ENCODE measurements at places on chromosomes 7 and 10.
A peak's percentile ranks its signal among the peaks of the same experiment; 100 is the strongest.

DNA sequence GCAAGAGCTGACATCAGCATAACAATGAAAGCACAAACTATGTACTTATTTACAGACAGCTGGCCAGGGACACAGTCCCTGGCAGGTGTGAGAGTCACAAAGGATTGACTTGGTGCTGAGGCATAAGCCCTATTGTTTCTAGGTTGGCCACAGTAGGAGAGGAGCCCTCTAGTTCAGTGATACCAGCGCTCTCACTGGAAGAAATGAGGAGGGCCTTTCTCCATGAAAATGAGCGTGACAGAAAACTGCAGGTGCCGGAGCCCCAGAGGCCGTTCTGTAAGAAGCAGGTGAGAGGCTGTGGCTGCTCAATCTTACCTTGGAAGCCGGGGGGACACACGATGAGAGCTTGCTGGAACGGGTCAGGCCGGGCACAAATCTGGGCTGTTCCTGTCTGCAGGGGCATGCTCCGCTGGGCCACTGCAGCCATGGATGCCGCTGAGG is 90.5 kb downstream of the CLEC2L start:
- DNase-seq: no peak

DNA sequence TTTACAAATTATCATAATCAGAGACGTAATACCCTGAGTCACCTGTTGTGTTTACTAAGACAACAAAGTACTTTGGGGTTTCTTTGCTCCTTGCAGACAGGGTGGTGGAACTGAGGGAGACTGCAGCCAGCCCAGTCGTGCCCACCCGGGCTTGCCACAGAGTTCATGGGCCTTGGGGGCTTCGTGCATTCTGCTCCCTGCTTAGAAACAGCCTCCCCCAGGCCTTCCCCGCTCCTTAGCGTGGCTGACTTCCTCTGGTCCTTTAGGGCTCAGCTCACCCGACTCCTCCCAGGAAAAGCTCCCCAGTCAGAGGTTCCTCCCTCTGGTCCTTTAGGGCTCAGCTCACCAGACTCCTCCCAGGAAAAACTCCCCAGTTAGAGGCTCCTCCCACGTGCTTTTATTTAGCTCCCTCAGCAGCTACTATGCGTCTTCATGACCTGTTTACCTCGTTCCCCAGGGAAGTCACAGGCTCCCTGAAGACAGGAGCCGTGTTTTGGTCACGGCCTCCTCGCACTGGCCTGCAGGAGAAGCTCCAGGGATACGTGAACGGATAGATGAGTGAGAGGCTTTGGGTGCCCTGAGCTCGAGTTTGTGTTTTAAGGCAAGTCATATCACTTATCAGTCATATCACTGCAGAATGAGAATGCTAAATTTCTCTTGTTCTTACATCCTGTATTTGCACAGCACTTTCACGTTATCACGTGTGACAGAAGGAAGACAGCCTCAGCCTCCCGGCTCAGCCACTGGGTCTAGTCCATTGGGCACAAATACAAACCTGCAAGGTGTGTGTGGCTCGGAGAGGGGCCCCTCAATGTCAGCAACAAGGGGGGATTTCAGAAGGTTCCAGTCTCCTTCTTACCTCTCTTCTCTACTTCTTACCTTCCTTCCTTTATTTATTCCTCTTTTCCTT is 52.7 kb upstream of the VIPR2 start:
- peak; percentile 39 for DNase-seq

DNA sequence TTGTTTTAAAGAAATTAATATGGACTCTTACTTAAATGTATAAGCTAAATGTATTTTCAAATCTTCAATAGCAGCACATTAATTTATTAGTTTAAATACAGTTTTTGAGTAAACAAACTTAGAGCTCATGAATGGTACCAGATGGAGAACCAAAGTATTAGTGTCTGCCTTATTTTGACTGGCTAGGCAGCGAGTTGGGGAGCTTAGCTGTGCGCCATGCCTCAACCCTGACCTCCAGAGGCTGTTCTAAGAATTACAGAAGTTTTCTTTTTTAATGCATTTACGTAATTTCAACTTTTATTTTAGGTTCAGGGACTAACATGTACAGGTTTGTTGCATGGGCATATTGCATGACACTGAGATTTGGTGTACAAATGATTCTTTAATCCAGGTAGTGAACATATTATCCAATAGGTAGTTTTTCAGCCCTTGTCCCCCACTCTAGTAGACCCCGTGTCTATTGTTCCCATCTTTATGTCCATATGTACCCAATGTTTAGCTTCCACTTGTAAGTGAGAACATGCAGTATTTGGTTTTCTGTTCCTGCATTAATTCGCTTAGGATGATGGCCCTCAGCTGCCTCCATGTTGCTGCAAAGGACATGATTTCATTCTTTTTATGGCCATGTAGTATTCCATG is 166.8 kb downstream of the IQUB start:
- DNase-seq: peak; percentile 0

- DNase-seq: no peak
These were observed 345.0 kb downstream of the SEMA3D start for GRCh38 chr7:84841809-84842208.

GRCh38 chr10:63069318-63069717 is 63.8 kb upstream of the NRBF2 start:
- DNase-seq: no peak

DNA sequence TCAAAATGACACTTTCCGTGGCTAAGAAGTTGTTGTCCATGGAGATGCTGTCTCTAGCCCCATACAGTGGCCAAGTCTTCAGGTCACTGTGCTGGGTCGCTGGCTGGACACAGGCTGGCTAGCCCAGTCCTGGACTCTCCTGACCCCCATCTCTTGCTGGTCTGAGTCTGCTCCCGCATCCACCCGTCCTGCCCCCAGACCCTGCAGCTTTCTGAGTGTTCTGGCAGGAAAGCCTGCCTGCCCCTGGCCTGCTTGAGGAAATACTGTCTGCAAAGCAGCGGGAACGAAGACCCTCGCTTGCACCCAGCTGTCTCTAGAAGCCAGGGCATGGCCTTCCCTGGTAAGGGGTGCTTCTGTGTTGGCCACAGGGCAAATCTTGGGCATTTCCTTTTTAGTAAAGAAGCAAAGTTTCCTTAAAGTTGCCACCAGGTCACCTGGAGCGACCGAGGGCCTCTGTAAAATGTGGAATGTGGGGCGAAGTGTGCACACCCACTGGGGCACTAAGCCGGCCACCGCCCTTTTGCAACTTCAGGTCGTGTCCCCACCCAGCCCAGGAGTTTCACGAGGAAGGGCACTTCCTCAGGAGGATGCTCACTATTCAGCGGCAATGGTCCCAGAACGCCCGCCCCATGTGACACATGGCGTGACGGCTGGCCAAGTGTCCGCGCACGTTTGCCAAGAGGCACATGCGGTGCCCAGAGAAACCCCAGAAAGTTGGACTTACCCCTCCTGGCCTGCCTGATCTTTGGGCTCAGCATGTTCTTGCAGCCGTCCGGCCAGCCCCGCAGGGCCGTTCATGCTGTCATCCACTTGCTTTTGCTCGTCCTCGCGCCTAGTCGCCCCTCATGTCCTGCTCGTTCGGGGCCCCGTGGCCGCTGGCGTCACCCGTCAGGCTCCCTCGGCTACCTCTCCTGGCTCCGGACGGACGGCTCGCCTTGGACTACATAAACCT is 558 bp downstream of the ARHGAP22 start:
- DNase-seq: no peak

DNA sequence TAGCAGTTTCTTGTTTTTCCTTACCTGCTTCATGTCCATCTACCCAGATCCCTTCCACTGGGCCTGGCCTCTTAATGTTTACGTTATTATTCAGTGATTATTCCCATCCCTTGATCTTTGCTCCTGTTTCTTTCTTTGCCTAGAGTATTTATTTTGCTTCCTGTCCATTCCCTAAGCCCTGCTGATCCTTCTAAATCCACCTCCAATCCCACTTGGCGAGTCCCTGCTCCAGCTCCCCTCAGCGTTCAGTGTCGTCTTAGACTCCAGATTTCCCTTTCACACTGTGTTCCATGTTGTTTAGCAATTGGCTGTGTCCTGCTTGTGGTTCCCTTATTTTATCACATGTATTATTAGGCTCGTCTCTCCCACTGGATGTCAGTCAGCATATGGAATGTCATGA is 7.3 kb downstream of the PPP2R2D start:
- DNase-seq: no peak

- DNase-seq: no peak
These were observed 15.8 kb downstream of the PDCD4 start for GRCh38 chr10:110887560-110887959.

DNA sequence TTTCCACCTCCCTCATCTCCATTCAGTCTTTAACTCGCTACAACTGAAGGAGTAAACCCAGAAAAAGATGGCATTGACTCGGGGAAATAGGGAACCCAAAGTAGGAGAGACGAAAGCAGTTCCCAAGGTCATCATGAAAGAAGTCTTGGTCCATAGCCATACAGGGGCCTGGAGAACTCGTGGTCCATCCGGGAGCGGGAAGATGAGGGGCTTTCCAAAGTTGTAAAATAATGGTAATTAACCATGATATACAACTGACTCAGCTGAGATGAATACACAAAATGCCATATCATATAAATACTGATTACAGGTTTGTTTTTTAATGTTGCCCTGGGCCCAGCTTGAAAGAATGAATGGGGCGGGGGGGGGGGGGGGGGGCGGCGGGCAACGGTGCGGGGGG is 32.3 kb downstream of the RBM17 start:
- no peak for DNase-seq

DNA sequence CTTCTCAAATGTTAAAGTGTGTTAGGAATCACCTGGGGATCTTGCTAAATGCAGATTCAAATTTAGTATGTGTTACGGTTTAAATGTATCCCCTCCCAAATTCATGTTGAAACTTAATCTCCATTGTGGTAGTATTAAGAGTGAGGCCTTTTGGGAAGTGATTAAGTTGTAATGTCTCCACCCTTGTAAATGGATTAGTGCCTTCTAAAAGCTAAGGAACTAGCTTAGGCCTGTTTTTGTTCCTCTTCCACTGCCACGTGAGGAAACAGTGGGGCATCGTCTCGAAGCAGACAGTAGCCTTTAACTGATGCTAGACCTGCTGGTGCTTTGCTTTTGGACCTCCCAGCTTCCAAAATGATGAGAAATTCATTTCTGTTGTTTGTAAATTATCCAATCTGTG is 52.3 kb upstream of the SEMA3D start:
- no peak for DNase-seq

- DNase-seq: no peak
These were observed 144.1 kb downstream of the NRP1 start for GRCh38 chr10:33190406-33190805.

DNA sequence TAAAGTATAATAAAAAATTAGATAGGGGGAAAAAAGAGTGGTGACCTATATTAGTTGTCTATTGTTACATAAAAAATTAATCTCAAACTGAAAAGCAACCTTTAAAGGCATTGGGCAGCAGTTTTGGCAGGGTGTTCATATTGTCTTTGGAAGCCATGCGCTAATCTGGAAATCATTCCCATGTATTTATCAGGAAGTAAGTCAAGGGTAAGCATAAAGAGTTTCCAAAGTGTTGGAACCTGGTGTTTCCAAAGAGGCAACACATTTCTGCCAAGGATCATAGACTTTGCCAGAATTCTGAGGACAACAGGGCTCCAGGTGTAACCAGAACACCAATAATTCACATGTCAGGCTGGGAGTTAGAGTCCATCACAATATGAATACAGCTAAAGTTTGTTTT is 55.7 kb upstream of the EGFR start:
- no peak for DNase-seq

- no peak for DNase-seq
These were observed 582.0 kb upstream of the MKI67 start for GRCh38 chr10:128708182-128708581.

GRCh38 chr10:43237631-43238446 is 29.0 kb downstream of the RASGEF1A start:
- DNase-seq: no peak

GRCh38 chr10:89281606-89282395 is 20.0 kb upstream of the IFIT2 start:
- DNase-seq: no peak

GRCh38 chr10:14801723-14802122 is 27.0 kb upstream of the FAM107B start:
- no peak for DNase-seq

Data from activated CD4-positive, alpha-beta T cell treated with anti-CD3 and anti-CD28 coated beads, Interleukin-2, amount 50 U/mL, for 48 hours (primary cell).